ENCODE measurements at places on chromosomes 4 and X. TPM values are rescaled to one million over a fixed set of nuclear protein-coding genes. Genes with fewer than 3 reads are reported as not detected.

HPGD gene
- not detected for total RNA-seq

MAGEB2 gene
- not detected for total RNA-seq

SPRY1 gene
- 29.7 TPM for total RNA-seq

PAK3 gene
- total RNA-seq, result 1.3 TPM

GRXCR1 gene
- not detected for total RNA-seq

- no peak for DNase-seq
These were observed 108.8 kb downstream of the ZNF827 start for GRCh38 chr4:145829629-145830395.

DNA sequence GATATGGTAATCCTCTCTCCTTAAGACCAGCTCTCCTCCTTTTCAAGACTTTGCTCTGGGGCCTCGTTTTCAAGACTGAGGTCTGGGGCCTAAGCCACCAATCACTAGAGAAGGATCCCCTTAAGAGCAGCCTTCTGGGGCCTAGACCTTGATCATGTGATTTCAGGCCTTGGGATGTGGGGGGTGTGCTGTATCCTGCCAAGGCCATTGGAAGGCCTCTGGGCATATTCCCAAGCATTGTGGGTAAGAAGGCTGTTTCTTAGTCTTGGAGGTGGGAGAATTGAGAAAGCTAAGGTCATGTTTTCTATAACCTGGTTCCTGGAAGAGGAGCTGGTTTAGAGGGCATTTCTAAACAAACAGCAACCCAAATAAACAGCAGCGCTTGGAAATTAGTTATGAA is 12.1 kb downstream of the TMEM164 start:
- DNase-seq, result no peak

DNA sequence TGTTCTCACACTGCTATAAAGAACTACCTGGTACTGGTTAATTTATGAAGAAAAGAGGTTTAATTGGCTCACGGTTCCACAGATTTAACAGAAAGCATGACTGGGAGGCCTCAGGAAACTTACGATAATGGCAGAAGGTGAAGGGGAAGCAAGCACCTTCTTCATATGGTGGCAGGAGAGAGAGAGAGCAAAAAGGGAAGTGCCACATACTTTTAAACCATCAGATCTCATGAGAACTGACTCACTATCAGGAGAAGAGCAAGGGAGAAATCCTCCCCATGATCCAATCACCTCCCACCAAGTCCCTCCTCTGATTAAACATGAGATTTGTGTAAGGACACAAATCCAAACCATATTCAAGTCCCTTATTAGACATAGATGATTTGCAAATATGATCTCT is 12.3 kb upstream of the RAP2C start:
- DNase-seq, result no peak

DNA sequence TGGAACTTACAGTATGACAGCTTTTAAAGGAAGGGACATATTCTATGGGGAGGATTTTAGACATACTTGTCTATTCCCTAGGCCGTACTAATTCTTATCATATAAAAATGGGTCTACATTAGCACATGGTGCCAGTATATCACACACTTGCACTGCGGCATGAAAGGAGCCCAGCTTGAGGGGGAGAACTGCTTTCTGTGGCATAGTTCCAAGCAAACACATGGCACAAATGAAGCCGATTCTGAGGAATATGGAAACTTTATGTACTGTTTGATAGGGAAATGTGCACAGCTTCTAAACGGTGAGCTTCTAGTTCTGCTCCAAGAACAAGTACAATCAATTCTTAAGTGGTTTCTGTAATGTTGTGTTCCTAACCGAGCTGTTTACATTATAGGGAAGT is 675.6 kb upstream of the FTHL17 start:
- DNase-seq, result no peak

GRCh38 chr4:87019898-87020297 is 85.1 kb downstream of the AFF1 start:
- no peak for DNase-seq

DNA sequence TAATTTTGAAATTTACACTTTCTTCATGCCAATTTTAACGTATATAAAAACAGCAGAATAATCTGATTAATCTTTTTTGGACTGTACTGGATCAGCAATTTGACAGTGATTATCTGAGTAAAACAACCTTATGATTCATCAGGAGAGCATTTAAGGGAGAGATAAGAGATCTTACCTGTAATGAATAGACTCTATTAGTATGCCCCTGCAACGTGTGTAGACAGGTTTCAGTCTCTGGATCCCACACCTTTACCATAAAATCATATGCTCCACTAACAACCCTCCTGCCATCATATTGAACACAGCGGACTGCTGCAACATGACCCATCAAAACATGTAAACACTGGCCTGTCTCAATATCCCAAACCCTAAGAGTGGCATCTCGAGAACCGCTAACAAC is 210.1 kb downstream of the FBXW7 start:
- no peak for DNase-seq

- DNase-seq, result no peak
These were observed 246.3 kb downstream of the PDGFC start for GRCh38 chr4:156725257-156725656.

DNA sequence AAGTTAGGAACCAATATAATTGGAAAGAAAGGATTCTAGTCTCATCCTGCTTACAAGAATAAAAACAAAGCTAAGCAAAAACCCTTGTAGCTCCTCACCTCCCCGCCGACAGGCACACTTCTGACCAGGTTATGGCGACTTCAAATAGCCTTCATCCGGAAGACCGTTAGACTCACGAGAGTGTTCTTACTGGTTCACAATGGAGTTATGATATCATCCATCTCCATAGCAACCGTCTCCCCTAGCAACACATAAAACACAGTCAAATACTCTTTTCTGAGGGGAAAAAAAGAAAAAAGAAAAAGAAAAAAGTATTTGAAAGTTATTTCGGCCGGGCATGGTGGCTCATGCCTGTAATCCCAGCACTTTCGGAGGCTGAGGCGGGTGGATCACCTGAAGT is at the start of gene IL13RA2:
IL13RA2 (minus strand) TSS at position 162 of the 400 bp plus-strand sequence. CDS start 347 bp downstream, outside the sequence.
- peak; percentile 27 for DNase-seq

- no peak for DNase-seq
These were observed 66.2 kb downstream of the NCAPG start for GRCh38 chr4:17876943-17877342.

DNA sequence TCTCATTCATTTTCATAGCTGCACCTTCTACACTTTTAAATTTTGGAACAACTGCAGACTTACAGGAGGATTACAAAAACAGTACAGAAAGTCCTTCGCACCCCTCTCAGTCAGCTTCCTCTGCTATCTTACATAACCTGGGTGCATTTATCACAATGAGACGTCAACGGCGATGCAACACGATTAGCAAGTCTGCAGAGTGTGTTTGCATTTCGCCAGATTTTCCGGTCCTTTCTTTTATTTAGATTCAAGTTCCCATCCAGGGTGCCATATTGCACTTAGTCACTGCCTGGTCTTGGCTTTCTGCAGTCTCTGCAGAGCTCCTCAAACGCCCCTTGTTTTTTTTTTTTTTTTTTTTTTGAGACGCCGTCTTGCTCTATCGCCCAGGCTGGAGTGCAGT is 85.9 kb downstream of the ASMT start:
- no peak for DNase-seq

- DNase-seq, result peak; percentile 45
These were observed 3.6 kb downstream of the ZXDB start for GRCh38 chrX:57595381-57595811.

GRCh38 chr4:151940926-151941617 is 180.3 kb upstream of the GATB start:
- no peak for DNase-seq

GRCh38 chrX:20265726-20266681 is 705 bp downstream of the RPS6KA3 start:
- no peak for DNase-seq

DNA sequence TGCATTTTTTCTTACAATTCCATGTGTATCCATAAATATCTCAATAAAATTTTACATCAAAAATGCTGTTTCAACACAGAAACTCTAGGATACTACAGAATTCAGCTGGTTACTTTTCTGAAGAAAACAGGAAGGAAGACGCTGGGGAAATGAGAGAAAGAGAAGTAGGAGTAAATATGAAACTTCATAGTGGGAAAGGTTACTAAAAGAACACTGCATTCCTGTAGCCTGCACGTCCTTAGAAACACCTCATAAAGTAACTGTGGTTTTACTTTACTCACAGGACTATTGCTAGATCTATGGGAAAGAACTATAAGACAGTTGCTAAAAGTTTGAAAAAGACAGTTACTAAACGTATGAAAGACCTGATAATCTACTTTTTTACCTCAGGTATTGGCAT is 23.1 kb downstream of the ATP11C start:
- DNase-seq, result no peak

DNA sequence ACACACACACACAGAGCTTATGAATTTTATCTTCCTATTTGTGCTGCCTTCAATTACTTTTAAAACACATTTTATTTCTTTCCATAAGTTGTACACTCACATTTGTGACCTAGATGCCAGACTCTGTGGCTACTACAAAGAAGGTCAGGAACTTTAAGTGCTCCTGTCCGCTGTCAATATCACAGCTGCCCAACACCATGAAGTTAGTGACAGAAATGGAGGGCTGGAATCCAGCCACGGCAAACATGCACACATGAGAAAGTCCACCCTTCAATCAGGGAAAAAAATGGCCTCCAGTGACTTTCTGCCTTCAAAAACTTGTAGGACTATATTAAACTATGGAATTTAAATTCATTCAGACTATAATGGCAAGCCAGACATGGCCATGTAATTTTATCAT is 334.4 kb upstream of the FSTL5 start:
- DNase-seq, result no peak

- no peak for DNase-seq
These were observed 71.5 kb upstream of the EFNB1 start for GRCh38 chrX:68757331-68757730.

DNA sequence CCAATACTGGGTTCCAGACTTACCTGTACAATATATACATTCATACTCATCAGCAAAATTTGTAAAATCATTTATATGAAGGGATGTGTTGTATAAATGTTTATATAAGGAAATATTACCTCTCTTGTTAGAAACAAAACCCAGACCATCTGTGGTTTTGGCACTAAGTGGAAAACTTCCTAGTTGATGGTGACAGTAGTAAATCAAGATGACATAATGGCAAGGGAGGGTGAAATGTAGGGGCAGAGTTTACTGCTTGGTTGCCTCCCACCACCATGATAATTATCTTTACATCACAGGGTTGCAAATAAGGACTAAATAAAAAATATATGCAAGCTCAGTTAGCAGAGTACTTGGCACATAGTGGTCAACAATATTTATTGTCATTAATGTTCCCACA is 365.3 kb upstream of the TEX13C start:
- DNase-seq, result no peak

GRCh38 chr4:75477201-75477600 is 37.0 kb downstream of the RCHY1 start:
- no peak for DNase-seq

DNA sequence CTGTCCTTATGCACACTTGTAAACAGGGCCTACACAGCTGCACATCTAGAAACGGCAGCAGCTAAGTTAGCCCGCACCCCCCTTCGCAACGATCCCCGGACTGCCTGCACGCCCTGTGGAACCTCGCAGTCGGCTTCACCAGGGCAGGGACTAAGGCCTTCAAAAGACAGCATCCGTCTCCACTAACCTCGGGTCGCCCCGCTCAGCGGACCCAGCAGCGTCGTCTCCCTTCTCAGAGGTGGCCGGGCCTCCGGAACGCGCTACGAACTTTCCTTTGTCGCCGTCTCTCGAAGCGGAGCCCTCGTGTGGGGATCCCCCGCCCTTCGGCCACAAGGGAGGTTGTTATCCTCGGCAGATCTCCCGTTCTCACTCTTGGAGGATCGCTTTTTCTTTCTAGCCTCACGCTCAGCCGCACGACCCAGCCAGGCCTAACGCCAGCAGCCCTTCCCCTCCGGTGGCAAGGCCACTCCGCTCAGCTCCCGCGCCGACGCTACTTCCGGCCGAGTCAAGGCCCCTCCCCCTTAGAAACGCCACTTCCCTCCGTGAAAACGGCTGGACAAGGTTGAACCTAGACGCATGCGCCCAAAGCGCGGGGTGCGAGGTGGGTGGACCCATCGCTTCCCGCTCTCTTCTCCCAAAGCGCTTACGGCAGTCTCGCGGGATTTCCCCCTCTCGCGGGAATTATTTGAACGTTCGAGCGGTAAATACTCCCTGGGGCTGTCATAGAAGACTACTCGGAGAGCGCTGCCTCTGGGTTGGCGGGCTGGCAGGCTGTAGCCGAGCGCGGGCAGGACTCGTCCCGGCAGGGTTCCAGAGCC is at the start of the genes DCAF16 and NCAPG:
DCAF16 (minus strand) TSS at position 498 of the 818 bp plus-strand sequence. CDS start 6,616 bp downstream, outside the sequence.
NCAPG (plus strand) TSS at position 720 of the 818 bp plus-strand sequence. CDS start 99 bp downstream, outside the sequence.
- peak; percentile 99 for DNase-seq

DNA sequence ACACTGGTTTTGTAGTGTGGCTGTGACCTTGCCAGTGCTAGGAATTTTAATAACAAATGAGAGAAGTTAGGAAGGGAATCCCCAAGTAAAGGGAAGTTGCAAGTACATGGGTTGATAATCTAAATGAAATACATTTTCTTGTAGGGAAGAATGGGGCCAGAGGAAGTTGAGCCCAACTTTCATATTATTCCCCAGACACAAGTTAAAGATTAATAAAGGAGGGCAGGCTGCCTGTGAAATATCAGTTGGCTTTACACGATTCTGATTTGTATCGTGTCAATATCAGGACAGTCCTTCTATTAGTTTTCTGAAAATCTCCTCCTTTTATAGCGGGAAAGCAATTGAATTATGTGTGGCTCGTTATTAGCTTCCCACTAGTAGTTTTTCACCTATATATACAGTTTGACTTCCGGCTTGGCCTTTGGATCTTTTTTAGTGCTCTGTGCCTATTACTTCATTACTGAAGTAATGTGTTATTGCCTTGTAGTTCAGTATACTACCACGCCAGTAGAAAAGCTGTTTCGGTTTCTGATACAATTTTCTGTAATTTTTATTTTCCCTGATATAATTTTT is 1.7 kb downstream of the PDLIM5 start:
- no peak for DNase-seq

- no peak for DNase-seq
These were observed 85.6 kb downstream of the NKX6-1 start for GRCh38 chr4:84413480-84413879.

- DNase-seq, result no peak
These were observed 9.4 kb downstream of the FNIP2 start for GRCh38 chr4:158778156-158778711.

DNA sequence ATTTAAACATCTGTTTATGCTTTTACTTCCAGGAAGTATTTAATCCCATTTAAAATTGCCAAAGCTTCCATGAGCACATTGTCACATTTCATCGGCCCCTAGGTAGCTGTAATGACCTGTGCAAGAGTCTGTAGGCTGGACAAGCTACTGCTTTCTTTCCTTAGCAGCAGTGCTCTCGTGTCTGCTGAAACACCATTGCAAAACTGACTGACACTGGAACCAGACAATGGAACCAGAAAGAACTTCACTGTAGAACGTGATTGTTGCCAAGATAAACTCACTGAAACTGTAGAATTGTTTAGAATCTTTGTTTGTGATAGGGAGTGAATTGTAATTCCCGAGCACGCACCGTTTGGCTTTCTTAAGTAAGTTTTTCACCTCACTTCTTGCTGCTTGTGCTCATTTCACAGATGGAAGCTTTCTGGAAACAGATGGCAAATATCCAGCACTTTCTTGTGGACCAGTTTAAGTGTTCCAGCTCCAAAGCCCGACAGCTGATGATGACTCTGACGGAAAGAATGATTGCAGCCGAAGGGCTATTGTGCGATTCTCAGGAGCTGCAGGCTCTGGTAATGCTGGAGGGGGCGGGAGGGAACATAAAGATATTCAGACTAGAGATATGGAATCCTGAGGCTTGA is 36.9 kb downstream of the EVC start:
- DNase-seq, result peak; percentile 95
